ENCODE measurements at places on chromosomes 1 and 21.
A peak's percentile ranks its signal among the peaks of the same experiment; 100 is the strongest.

DNA sequence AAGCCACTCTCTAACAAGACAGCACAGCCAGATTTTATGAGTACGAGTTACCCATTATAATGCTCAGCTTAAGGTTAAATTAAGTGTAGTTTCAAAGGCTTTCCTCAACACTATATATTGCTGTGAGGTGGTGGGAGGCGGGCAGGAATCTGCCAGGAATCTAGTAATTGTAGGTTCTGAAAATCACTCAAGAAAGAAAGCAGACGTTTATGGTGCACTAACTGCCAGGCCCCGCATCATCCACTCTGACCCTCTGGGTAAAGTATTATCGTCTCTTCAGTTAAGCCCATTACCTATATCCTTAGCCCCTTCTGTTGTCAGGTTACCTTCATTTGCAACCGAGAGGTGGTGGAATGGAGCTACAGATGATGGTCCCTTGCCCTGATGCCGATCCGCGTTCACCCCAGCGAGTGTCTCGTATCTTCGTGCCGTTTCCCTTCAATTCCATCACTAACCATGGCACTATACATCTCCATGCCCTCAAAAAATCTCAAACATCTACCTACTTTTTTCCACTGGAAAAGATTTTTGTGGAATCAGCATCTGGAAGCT, 12.4 kb downstream of the HMGN1 start:
- no peak for DNase-seq

GRCh38 chr1:109277434-109278204, 5.3 kb downstream of the PSRC1 start:
- DNase-seq, result peak; percentile 45

- DNase-seq, result no peak
Observed at GRCh38 chr1:220526294-220526693, 1.6 kb upstream of the MARK1 start.

- no peak for DNase-seq
Observed at GRCh38 chr1:8357329-8358101, 39.6 kb downstream of the SLC45A1 start.

DNA sequence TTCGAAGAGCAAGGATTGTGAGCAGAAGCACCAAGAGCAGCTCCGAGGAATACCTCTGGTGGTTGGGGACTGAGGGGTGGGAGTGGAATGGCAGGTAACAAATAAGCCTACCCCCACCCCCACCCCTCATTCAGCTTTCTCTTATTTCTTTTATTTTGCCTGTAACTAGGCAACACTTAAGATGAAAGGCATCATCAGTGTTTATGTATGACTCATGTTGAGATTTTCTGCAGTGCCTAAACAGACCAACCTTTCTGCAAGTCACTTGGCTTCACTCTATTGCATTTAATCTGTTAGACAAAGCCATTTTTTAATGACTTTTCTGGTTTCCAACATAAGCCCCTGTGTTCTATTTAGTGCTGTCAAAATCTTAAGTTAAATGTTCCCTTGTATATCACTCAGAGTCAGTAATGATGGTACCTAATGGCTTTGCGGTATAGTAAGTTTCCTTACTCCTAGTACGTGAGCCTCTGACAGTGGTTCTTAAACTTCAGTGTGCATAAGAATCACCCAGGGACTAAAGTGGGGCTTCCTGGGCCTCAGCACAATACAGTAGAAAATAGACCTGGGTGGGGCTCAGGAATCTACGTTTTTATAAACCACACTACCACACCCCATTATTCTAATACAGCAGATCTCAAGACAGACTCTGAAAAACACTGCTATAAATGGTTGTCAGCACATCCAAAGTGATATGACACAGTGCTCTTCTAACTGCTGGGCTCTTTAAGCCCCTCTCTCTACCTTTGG, 19.9 kb downstream of the CASQ2 start:
- no peak for DNase-seq

- DNase-seq, result no peak
Observed at GRCh38 chr21:33425825-33426224, 22.6 kb downstream of the IFNGR2 start.

DNA sequence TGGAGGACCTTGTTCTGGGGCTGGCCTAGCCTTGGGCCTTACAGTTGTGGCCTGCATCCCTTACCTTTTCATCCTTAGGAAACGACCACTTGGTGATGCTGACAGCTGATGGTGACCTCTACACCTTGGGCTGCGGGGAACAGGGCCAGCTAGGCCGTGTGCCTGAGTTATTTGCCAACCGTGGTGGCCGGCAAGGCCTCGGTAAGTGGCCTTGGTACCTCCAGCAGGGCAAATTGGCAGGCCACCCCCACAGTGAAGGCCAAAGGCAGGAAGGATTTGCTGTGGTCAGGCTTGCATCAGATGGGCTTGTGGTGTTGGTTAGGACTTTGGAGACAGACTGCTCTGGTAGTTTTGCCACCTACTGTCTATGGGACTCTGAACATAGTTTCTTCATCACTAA, 17.7 kb upstream of the TRNAU1AP start:
- no peak for DNase-seq

GRCh38 chr1:116492358-116492811, 78.4 kb downstream of the CD58 start:
- no peak for DNase-seq

DNA sequence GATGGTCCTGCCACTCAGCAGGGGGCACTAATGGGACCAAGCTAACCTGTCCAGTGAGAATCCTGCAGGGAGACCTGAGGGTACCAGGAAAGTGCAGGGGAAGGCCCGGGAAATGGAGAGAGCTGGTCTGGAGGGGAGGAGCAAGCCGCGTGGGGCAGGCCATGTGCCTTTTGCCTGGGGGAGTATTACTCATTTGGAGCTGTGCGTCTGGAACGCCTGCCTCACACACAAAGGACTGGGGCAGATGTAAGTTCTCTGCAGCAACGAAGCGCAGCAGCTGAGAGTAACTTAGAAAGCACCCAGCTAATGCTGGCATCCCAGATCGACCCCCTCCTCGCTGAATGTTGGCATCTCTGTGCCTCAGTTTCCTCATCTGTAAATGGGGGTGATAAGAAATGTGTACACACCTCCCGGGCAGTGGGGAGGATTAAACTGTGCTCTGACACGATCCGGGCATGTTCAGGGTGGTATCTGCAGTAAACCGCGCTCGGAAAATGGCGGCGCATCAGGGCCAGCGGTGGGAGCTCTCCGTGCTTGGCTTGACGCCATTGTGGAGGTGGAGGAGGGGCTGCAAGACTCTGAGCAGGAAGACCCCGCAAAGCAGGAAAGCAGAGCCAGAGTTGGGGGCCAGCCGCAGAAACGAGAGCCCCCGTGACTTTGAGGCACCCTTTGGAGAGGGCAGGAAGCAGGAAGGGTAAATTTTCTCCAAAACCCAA, 212.5 kb downstream of the NPHP4 start:
- DNase-seq, result no peak

- DNase-seq, result no peak
Observed at GRCh38 chr1:111989531-111990025, at the start of gene KCND3. TSS of gene KCND3 (minus strand) at chr1:111989668.

- no peak for DNase-seq
Observed at GRCh38 chr1:54583871-54584270, 35.8 kb downstream of the ACOT11 start.

GRCh38 chr1:8075511-8076051, 49.5 kb upstream of the ERRFI1 start:
- no peak for DNase-seq

DNA sequence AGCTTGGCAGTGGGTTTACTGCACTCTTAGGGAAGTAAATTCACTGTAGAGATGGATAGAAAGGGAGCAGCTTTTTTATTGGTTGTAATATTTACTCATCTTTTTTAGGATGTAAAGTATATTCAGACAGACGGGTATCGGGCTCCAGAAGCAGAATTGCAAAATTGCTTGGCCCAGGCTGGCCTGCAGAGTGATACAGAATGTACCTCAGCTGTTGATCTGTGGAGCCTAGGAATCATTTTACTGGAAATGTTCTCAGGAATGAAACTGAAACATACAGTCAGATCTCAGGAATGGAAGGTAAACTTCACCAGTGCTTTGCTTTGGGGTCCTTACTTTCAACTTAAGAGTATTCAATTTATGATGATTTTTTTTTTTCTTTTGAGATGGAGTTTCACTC, 3.2 kb downstream of the UHMK1 start:
- no peak for DNase-seq

DNA sequence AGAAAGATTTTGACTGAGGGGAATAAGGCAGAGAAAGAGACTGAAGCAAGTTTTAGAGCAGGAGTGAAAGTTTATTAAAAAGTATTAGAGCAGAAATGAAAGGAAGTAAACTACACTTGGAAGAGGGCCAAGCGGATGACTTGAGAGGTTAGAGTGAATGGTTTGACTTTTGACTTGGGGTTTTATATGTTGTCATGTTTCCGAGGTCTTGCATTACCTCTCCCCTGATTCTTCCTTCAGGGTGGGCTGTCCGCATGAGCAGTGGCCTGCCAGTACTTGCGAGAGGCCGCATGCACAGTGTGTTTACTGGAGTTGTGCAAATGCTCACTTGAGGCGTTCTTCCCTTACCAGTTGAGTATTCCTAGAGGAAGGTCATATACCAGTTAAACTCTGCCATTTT, 13.0 kb upstream of the DENND2D start:
- DNase-seq, result no peak

GRCh38 chr1:181350131-181350530, 133.2 kb upstream of the CACNA1E start:
- DNase-seq, result no peak

DNA sequence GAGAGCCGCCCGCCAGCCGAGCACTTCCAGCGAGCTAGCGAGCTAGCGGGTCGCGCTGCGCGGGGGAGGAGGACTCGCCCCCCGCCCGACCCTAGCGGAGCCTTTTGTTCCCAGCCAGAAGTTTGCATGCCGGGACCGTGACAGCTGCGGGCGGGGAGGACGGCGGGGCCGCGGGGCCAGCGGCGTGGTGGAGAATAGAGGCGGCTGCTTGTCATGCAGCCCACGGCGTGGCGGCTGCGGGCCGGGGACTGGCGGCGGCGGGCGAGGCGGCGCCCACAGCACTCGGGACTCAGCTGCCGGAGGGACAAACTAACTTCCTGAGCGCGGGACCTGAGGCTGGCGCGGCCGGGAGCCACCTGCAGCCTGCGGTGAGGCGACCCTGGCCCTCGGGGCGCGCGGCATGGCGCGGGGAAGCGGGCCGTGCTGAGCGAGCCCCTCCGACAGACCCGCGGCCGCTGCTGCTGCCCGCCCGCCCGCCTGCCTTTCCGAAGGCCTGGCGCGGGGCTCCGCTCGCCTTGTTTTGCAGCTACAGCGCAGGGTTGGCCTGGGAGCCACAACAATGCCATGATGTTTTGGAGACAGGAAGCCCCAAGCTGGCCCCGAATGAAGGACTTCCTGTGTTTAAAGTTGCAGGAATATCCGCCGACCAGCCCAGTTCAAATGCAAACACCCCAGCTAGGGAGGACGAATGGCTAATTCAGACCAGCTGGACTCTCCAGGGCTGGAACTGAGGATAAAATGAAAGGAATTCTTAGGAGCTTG, 82.2 kb upstream of the BMP8A start:
- no peak for DNase-seq

GRCh38 chr1:83006271-83006670, 992.7 kb downstream of the TTLL7 start:
- DNase-seq, result no peak

GRCh38 chr1:34013136-34013535, 149.3 kb downstream of the HMGB4 start:
- no peak for DNase-seq

DNA sequence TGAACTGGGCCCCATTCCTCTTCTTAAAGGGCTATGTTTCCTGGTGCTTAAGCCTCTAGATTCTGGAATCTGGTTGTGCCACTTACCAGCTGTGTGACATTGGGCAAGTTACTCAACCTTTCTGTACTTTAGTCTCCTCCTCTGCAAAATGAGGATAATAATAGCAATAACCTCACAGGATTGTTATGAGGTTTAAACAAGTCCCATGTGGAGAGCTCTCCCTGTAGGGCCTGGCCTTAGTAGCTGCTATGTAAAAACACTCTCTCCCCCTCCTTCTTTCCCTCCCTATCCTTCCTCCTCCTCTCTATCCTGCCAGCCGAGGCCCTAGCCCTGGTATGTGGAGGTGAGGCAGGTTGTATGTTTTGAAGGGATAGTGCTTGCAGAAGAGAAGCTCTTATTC, 8.2 kb upstream of the PEAR1 start:
- no peak for DNase-seq

DNA sequence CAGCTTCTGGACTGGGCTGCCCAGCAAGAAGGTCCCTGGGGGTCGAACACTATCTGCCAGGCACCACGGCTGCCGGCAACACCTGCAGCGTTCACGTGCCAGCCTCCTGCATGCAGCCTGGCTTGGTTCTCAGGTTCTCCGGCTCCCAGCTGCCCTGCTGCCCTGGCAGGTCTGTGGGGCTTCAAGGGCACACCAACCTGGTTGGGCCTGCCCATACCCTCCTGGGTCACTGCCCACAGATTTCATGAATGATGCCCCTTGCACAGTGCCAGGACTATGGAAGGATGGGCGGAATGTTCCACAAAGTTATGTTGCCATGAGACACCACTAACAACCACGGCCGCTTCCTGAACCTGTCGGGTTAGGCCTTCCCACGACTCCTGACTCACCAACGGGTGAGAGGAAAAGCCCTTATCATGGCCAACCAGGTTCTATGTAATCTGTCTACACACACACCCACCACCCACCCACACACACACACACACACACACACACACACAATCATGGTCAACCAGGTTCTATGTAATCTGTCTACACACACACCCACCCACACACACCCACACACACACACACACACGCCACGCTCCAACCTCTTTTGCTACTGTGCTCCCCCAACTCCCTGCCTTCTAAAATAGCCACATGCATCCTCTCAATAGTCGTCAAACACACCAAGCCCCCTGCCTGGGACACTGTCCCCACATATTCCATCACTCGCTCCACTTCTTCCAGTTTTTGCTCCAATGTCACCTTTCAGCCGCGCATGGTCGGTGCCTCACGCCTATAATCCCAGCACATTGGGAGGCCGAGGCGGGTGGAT, 32.2 kb downstream of the HSPG2 start:
- DNase-seq, result no peak

GRCh38 chr1:106571109-106571508, 485.4 kb upstream of the PRMT6 start:
- DNase-seq, result no peak

DNA sequence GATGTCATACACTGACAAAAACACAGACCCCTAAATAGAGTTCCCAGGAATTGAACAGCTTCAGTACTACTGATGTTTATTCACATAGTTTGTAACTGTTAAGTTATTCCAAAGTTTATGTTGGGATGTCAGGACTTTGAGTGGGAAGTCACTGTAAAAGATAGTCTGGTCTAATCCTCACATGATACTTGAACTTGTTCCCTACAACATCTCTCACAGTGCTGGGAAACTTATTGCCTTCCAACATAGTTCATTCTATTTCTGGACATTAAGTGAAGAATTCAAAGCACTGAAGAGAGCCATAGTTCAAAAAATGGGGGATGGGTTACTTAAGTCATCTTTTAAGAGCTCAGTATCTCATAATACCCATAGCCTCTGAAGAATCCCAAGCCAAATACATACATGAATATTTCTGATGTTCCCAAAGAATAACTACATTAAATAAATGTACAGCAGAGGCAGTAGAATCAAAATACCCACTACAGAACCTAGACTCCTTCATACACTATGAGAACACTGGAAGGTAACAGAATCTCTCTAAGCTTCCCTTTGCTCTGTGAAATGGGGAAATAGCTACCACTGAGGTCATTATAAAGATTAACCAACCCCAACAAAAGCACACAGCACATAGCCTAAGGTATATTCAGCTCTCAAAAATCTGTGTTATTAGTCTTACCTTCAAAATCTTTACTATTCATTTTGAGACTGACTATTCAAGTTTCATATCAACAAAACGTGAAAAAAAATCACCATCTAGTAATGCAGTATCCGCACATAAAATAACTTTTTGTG, 81.4 kb downstream of the ESRRG start:
- no peak for DNase-seq

Measured in stimulated activated CD4-positive, alpha-beta T cell treated with anti-CD3 and anti-CD28 coated beads, Interleukin-1b, Interleukin-23, amount 100 ng/mL, for 1 hour (primary cell).